Stimulated activated CD4-positive, alpha-beta T cell treated with anti-CD3 and anti-CD28 coated beads, Interleukin-12 subunit alpha, Interleukin-12 subunit beta, amount 100 ng/mL, for 48 hours (primary cell): ENCODE measurements at places on chromosomes 7 and 10.

- no peak for DNase-seq
These were observed 199.4 kb downstream of the USP6NL start for GRCh38 chr10:11411926-11412545.

DNA sequence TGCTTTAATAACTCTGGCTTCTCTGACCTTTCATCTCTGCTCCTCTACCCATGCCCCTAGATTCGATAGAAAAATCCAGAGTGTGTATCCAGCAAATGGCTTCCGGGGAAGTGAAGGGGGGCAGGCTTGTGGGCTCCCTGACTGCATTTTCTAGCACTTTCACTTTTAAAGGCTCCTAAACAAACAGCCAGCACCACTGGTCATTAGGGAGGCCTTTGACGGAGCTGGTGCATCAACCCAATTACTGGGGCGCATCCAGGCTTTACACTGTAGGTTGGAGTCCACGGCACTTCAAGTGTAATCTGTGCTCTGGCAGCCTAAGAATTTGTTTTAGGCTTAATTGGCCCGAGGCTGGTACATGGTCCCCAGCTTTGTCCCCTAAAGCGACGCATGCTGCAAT, 291.9 kb downstream of the GFRA1 start:
- no peak for DNase-seq

- no peak for DNase-seq
These were observed 178.8 kb downstream of the SKAP2 start for GRCh38 chr7:26685606-26686005.

DNA sequence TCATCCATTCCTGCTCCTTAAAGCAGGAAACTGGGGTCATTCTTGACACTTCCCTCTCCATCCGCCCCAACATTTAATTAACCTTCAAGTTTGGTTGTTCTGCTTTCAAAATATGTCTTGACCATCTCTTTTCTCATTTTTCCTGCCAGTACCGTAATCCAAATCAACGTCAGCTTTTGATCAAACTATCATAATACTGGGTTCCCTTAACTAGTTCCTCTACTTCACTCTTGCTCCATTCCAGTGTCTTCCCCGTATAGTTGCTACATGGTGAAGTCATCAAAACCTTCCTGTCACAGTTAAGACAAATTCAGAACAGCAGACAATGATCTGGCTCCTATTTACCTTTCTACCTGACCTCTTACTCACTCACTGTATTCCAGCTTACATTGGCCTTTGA, 6.6 kb upstream of the KLF14 start:
- DNase-seq = no peak

GRCh38 chr10:9437131-9437530, 1382.6 kb downstream of the GATA3 start:
- no peak for DNase-seq

- DNase-seq = peak; percentile 84
These were observed at the start of gene VPS50 for GRCh38 chr7:93231799-93232672. VPS50 (plus strand) TSS chr7:93232366; CDS start chr7:93232468, 102 bp downstream.
